ENCODE measurements at places on chromosomes 2 and 18. TPM values are rescaled to one million over a fixed set of nuclear protein-coding genes. Genes with fewer than 3 reads are reported as not detected.

The CHST10 gene
- not detected for total RNA-seq

The HAAO gene
- 44.1 TPM for total RNA-seq

The C2orf81 gene
- 1.7 TPM for total RNA-seq

The GALNT5 gene
- 6.8 TPM for total RNA-seq

The KCNJ13 gene
- total RNA-seq: 0.59 TPM

The FBXO15 gene
- total RNA-seq: 0.29 TPM

DNA sequence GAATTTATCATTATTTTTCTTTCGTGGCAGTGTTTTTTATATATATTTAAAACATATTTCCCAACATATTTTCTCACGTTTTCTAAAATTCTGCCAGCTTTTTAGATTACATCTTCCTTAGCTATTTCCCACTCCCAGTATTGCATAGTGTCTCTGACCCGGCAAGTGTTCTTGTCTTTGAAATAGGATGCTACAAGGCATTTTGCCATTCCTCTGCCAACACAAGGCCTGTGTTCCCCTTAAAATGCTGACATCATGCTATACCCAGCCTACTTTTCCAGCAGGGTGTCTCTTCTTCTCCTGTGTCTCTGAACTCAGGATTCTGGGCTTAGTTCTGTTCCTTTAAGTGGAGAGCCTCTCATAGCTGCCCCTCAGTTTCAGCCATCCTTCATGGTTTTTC, 115.2 kb downstream of the DIS3L2 start:
- no peak for DNase-seq
